Effector memory CD4-positive, alpha-beta T cell (primary cell): ENCODE measurements at places on chromosomes 5 and 9.

DNA sequence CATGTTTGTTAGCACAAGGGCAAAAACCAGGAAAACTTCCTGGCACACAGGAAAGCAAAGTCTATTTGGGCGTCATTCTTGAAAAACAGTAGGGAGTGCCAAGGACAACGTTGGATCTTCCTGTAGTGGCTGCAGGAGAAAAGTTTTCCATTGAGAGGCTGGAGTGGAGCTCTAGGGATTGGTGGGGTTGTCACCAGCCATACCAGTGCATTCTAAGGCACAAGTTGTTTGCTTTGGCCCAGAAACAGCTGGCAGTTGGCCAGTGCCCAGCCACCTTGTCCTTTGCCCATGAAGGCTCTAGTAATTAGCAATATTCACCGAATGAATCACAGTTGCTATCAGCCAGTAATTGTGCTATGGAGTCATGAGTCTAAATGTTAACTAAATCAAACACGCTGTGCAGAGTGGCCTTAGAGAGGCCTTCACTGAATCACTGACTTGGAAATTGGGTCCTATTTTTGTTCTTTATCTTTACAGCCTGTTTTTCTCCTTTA, 26.4 kb downstream of the TNFSF15 start:
- no peak overlapping the region for H3K27ac ChIP-seq
- DNase-seq = no peak
- H3K4me1 ChIP-seq = no peaks in the 10 kb centered on the region
- no peaks in the 10 kb centered on the region for H3K36me3 ChIP-seq
- no peaks in the 10 kb centered on the region for H3K27me3 ChIP-seq

GRCh38 chr5:149466457-149466972, 84.7 kb downstream of the CSNK1A1 start:
- H3K4me3 ChIP-seq = no peak overlapping the region
- no peak for DNase-seq
- no peaks in the 10 kb centered on the region for H3K4me1 ChIP-seq
- no peaks in the 10 kb centered on the region for H3K27me3 ChIP-seq
- H3K36me3 ChIP-seq = no peaks in the 10 kb centered on the region

DNA sequence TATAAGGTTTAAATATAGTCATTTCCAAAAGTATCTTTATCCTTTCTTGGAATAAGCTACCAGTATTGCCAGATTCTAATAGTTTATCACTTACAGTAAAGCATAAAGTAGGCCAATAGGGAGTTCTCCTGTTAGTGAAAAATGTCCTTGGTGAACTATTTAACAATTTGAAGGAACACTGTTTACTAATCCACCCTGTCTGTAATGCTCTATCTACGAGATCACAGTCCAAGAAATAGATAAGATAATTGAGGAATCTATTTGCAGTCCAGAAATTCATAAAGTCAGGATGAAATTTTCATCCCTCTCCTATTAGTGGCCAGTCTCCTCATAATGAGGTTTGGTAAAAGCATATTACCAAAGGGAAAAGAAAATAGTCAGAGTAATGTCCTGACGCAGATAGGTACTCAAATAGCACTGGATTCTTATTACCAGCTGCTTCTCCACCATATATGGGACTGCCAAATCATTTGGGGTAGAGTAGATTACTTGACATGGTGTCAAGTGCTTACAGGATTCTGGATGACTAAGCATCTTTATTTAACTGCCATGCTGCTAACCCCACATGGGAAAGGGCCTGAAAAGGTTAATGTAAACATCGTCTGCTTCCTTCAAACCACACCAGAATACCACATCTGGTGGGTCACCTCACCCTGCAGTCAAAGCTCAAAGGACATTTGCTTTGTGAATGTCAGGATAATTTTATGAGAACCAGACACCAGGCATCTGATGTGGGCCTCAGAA, 808.1 kb downstream of the EFNA5 start:
- no peaks in the 10 kb centered on the region for H3K27me3 ChIP-seq

GRCh38 chr9:105066275-105066865, 138.4 kb upstream of the ABCA1 start:
- no peak for DNase-seq
- H3K27me3 ChIP-seq = no peaks in the 10 kb centered on the region
- no peak overlapping the region for H3K27ac ChIP-seq
- no peaks in the 10 kb centered on the region for H3K36me3 ChIP-seq

- H3K27ac ChIP-seq = no peak overlapping the region
- no peaks in the 10 kb centered on the region for H3K27me3 ChIP-seq
- H3K36me3 ChIP-seq = peaks cover 59% of the 10 kb centered on the region
- H3K4me3 ChIP-seq = no peak overlapping the region
These were observed 26.2 kb upstream of the LTC4S start for GRCh38 chr5:179767496-179768100.

DNA sequence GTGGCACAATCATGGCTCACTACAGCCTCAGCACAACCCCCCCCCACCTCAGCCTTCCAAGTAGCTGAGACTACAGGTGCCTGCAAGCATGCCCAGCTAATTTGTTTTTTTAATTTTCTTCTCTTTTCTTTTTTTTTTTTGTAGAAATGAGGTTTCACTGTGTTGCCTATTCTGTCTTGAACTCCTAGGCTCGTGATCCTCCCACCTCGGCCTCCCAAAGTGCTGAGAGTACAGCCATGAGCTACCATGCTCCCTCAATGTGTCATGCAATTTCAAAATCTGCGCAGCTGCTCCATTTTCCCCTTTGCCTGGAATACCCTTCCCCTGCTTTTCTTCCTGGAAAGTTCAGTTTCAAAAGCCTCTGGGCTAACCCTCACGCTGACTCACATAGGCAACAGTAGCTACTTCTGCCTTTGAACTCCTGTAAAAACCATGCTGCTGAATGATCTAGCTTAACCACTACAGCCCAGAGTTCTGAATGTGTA, 71.0 kb upstream of the IL7R start:
- no peak for DNase-seq
- no peak overlapping the region for H3K27ac ChIP-seq
- no peaks in the 10 kb centered on the region for H3K36me3 ChIP-seq
- H3K27me3 ChIP-seq = no peaks in the 10 kb centered on the region
- H3K4me1 ChIP-seq = peaks cover 37% of the 10 kb centered on the region

- DNase-seq = no peak
- H3K4me1 ChIP-seq = no peaks in the 10 kb centered on the region
- H3K27ac ChIP-seq = no peak overlapping the region
- H3K36me3 ChIP-seq = no peaks in the 10 kb centered on the region
These were observed 115.5 kb upstream of the KLF4 start for GRCh38 chr9:107605041-107605440.

- DNase-seq = no peak
- no peak overlapping the region for H3K27ac ChIP-seq
- H3K36me3 ChIP-seq = no peaks in the 10 kb centered on the region
- H3K4me1 ChIP-seq = peaks cover 43% of the 10 kb centered on the region
These were observed 103.4 kb upstream of the SPRY4 start for GRCh38 chr5:142428036-142428772.

DNA sequence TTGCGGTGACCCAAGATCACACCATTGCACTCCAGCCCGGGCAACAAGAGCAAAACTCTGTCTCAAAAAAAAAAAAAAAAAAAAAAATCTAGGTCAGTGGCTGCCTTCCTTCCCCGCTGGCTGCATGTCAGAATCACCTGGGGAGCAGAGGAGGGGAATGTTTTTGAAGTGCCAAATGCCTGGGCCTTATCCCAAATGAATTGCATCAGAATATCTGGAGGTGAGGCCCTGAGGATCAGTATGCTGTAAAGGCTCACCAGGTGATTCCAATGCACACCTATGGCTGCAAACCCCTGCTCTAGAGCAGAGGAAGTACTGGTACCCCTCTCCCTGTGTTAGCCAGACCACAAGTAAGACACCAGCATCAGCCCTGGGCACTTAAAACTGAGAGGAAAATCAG, 44.7 kb upstream of the GABRP start:
- no peaks in the 10 kb centered on the region for H3K4me1 ChIP-seq
- no peak overlapping the region for H3K4me3 ChIP-seq
- DNase-seq = no peak
- no peaks in the 10 kb centered on the region for H3K36me3 ChIP-seq
- H3K27me3 ChIP-seq = no peaks in the 10 kb centered on the region
- no peak overlapping the region for H3K27ac ChIP-seq

- no peak for DNase-seq
- H3K4me1 ChIP-seq = no peaks in the 10 kb centered on the region
- H3K4me3 ChIP-seq = no peak overlapping the region
- no peaks in the 10 kb centered on the region for H3K36me3 ChIP-seq
- H3K27ac ChIP-seq = no peak overlapping the region
- no peaks in the 10 kb centered on the region for H3K27me3 ChIP-seq
These were observed 292.9 kb downstream of the NSG2 start for GRCh38 chr5:174338185-174339010.

DNA sequence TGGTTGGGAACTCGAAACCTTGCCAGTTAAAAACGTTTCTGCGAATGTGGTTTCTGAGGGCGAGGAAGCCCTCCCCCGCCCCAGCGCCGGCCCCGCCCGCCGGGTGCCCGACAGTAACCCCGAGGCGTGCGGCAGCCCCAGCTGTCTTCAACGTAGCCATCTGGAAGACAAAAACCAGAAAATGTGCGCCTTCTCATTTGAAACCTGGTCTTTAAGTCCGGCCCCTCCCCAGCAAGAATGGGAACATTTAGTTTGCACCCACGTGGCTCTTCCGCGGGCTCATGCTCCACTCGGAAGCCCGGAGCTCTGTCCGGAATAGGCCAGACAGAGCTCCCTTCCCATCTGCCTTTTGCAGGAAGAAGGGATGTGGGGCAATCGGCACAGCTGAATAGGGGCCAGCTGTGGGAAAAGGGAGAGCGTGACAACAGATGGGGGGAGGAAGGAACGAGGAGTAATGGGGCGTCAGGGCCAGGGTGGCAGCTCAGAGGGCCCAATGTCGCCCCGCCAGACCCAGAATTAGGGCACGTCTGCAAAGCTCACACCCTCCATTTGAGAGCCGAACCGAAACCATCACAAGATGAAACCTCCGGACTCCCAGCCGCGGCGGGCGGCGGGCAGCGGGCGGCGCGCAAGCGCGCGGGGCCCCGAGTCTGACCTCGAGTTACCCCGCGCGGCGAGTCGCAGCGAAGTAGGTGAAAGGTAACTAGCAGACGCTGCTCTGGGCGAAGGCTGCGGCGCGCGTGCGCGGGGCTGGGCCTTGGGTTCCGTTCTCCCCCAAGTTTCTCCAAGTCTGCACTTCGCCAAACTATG, 63.4 kb upstream of the ABCA1 start:
- peak overlapping the region; percentile 82 for H3K4me3 ChIP-seq
- peak overlapping the region; percentile 95 for H3K27ac ChIP-seq
- no peaks in the 10 kb centered on the region for H3K36me3 ChIP-seq
- H3K27me3 ChIP-seq = no peaks in the 10 kb centered on the region

DNA sequence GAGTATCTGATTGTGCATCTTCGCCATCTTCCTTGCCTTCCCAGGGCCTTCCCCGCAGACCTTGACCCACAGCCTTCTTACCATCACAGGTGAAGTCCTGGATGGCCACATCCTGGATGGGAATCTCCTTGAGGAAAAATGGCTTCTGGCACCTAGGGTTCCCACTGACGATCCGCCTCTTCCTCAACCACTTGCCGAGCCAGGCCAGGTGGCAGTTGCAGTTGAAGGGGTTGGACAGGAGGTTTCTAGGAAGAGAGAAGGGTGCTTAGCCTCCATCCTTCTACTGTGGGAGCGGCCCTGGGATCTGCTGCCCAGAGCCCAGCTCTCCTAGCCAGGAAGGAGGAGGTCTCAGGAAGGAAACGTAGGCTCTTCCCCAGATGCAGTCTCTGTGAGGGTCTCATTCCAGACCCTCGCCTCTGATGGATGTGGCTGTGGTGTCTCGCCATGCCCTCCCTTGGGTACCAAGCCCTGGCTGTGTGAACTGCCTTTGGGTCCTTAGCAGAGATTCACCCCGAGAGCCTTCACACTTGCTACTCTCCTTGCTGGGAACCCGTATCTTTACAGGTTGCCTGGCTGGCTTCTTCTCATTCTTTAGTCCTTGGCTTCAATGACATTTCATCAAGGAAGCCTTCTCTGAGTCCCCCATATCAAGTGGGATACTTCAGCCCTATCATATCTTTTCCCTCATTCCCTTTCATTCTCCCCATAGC, 170.4 kb upstream of the PANK3 start:
- no peaks in the 10 kb centered on the region for H3K36me3 ChIP-seq
- DNase-seq = no peak
- H3K4me1 ChIP-seq = no peaks in the 10 kb centered on the region
- H3K27me3 ChIP-seq = no peaks in the 10 kb centered on the region
- H3K4me3 ChIP-seq = no peak overlapping the region

- peaks cover 89% of the 10 kb centered on the region for H3K4me1 ChIP-seq
- H3K27me3 ChIP-seq = no peaks in the 10 kb centered on the region
- peak overlapping the region; percentile 58 for H3K27ac ChIP-seq
- no peaks in the 10 kb centered on the region for H3K36me3 ChIP-seq
These were observed 11.9 kb downstream of the GLIPR2 start for GRCh38 chr9:36148311-36149051.

DNA sequence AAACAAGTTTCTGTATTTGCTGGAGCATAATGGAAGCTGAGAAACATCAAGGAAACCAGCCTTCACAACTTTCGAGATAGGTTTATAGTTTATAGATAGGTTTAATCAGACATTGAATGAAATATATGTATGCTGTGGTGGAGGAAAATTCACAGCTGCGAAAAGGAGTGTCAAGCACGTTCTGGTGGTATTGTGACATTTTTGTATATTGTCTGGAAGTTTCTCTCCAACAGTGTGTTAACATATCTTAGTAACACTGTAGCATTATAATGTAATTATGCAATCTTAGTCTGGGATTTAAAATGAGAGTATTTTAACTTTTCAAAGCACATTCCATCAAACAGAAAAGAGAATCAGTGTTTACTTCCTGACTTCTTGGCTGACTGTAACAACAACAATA, 50.0 kb downstream of the FCHO2 start:
- no peaks in the 10 kb centered on the region for H3K4me1 ChIP-seq
- no peaks in the 10 kb centered on the region for H3K27me3 ChIP-seq
- H3K4me3 ChIP-seq = no peak overlapping the region
- no peaks in the 10 kb centered on the region for H3K36me3 ChIP-seq
- no peak overlapping the region for H3K27ac ChIP-seq

GRCh38 chr5:40477856-40478546, 201.7 kb upstream of the PTGER4 start:
- no peaks in the 10 kb centered on the region for H3K4me1 ChIP-seq
- no peak for DNase-seq
- H3K36me3 ChIP-seq = no peaks in the 10 kb centered on the region
- H3K27ac ChIP-seq = no peak overlapping the region
- no peak overlapping the region for H3K4me3 ChIP-seq
- H3K27me3 ChIP-seq = no peaks in the 10 kb centered on the region

GRCh38 chr5:148957591-148958202, 105.2 kb downstream of the SH3TC2 start:
- no peak overlapping the region for H3K4me3 ChIP-seq
- DNase-seq = peak; percentile 27
- no peaks in the 10 kb centered on the region for H3K27me3 ChIP-seq
- no peaks in the 10 kb centered on the region for H3K36me3 ChIP-seq

GRCh38 chr9:127776924-127777289, 1.6 kb downstream of the SH2D3C start:
- no peak for DNase-seq
- peaks cover 23% of the 10 kb centered on the region for H3K36me3 ChIP-seq
- no peaks in the 10 kb centered on the region for H3K27me3 ChIP-seq
- peak overlapping the region; percentile 74 for H3K4me3 ChIP-seq
- peak overlapping the region; percentile 90 for H3K27ac ChIP-seq
- H3K4me1 ChIP-seq = peaks cover 34% of the 10 kb centered on the region
